ENCODE measurements at places on chromosomes 3 and 15. TPM values are rescaled to one million over a fixed set of nuclear protein-coding genes. Genes with fewer than 3 reads are reported as not detected.
A peak's percentile ranks its signal among the peaks of the same experiment; 100 is the strongest.

ROPN1 gene
- not detected for polyA plus RNA-seq

SLC9A9 gene
- polyA plus RNA-seq: 11.8 TPM

RBP2 gene
- polyA plus RNA-seq: not detected

TM4SF18 gene
- polyA plus RNA-seq: not detected

LSAMP gene
- 2.1 TPM for polyA plus RNA-seq

ATP13A5 gene
- not detected for polyA plus RNA-seq

CCR8 gene
- polyA plus RNA-seq: 8.7 TPM

ERC2 gene
- polyA plus RNA-seq: not detected

TBCCD1 gene
- 15.8 TPM for polyA plus RNA-seq

PRSS50 gene
- not detected for polyA plus RNA-seq

HESX1 gene
- polyA plus RNA-seq: 2.2 TPM

DNA sequence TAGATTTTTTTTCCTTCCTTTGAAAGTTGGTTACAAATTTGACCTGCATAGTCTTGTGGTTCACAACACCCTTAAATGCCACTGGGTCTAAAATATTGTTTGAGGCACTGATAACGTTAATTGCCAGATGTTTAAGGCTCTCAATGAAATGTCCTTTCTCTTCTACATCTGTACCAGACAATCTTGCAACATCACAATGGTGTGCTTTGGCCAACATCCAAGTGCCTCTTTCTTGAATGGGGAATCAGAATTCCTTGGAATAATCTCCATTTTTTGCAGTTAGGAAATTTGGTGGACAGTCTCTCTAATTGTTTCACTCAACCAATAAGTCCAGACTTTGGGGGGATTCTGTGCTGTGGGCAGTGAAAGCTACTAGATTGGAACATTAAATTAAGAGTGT lies 26.0 kb upstream of the PEX5L start:
- no peak overlapping the region for H3K27ac ChIP-seq
- DNase-seq: no peak
- no peaks in the 10 kb centered on the region for H3K36me3 ChIP-seq
- H3K4me3 ChIP-seq: no peak overlapping the region

- no peak for DNase-seq
- H3K27ac ChIP-seq: no peak overlapping the region
- no peaks in the 10 kb centered on the region for H3K27me3 ChIP-seq
- no peaks in the 10 kb centered on the region for H3K4me1 ChIP-seq
- no peaks in the 10 kb centered on the region for H3K36me3 ChIP-seq
These were observed 242.3 kb upstream of the ROBO1 start for GRCh38 chr3:80010021-80010571.

DNA sequence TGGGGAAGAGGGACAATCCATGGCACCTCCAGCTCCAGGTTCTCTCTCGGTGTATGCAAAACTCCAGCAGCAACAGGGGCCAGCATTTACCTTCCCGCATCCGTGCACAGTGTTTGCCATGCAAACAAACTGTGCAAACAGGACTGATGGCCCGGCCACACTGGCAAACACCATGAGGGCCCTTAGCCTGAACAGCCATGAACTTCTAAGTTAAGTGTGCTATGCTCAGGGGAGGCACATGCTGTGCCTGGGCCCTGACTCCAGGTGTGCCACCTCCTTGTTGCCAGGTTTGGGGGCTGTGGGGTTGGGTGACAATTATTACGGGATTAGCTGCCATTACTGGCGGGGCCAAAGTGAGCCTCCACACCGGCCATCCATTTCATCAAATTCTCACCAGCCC lies 57.5 kb downstream of the CACNA2D2 start:
- no peak overlapping the region for H3K27ac ChIP-seq
- no peak overlapping the region for H3K4me3 ChIP-seq
- no peak for DNase-seq
- no peaks in the 10 kb centered on the region for H3K4me1 ChIP-seq

DNA sequence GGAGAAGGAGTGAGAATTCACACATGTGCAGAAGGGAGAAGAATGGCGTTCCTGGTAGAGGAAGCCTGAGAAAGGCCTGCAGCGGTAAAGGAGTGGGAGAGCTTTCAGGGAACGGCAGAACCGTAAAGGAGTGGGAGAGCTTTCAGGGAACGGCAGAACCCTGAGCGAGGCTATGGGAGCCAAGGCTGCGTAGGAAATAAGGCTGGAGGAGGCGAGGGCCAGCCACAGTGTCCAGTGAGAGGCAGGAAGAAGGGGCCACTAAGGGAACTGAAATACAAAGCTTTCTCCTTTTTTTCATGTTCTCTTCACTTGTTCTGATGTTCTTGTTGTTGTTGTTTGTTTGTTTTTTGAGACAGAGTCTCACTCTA lies 41.6 kb downstream of the GOLGA6L10 start:
- no peaks in the 10 kb centered on the region for H3K4me1 ChIP-seq
- 0 out of 2 replicates have a peak, but pooled peaks cover 3% of the 10 kb centered on the region for H3K27me3 ChIP-seq
- no peak for DNase-seq
- no peaks in the 10 kb centered on the region for H3K36me3 ChIP-seq

DNA sequence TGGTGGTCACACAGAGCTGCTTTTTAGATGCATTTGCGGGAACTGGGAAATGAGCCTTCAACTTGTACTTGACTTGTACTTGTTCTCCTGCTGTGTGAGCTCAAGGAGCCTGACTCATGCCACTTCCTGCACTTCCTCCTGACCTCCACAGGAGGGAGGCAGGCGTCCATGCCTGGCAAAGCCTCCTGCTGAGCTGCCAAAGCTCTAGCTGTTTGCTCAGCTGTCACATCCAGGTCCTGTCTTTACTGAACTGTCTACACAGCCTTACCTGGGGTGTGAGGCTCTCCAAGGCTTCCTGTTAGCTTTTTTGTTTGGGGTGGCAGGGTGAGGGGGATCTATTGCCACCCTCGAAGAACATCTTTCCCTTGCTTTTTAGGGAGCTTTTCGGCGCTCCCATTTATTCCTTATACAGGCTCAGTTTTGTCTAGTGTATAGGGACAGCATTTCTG lies 6.4 kb downstream of the THPO start:
- H3K27ac ChIP-seq: no peak overlapping the region
- H3K27me3 ChIP-seq: peaks cover 6% of the 10 kb centered on the region
- peaks cover 2% of the 10 kb centered on the region for H3K36me3 ChIP-seq
- DNase-seq: no peak
- no peaks in the 10 kb centered on the region for H3K4me1 ChIP-seq

DNA sequence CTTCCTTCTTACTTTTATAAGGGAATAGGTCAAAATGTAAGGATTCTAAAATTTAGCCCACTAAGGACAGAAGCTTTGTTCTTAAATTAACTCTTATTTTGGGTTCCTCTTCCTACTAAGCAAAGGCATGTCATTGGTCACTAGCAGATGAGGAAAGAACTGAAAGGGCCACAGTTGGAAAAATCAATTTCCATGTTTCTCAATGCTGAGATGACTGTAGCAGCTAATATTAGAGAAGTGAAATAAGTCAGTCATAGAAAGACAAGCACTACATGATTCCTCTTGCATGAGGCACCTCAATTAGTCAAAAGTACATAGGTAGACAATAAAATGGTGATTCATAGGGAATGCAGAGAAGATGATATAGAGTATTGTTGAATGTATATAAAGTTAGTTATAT lies 353.7 kb downstream of the RSL24D1 start:
- no peak overlapping the region for H3K4me3 ChIP-seq
- no peaks in the 10 kb centered on the region for H3K27me3 ChIP-seq
- no peaks in the 10 kb centered on the region for H3K4me1 ChIP-seq
- H3K27ac ChIP-seq: no peak overlapping the region
- no peak for DNase-seq

DNA sequence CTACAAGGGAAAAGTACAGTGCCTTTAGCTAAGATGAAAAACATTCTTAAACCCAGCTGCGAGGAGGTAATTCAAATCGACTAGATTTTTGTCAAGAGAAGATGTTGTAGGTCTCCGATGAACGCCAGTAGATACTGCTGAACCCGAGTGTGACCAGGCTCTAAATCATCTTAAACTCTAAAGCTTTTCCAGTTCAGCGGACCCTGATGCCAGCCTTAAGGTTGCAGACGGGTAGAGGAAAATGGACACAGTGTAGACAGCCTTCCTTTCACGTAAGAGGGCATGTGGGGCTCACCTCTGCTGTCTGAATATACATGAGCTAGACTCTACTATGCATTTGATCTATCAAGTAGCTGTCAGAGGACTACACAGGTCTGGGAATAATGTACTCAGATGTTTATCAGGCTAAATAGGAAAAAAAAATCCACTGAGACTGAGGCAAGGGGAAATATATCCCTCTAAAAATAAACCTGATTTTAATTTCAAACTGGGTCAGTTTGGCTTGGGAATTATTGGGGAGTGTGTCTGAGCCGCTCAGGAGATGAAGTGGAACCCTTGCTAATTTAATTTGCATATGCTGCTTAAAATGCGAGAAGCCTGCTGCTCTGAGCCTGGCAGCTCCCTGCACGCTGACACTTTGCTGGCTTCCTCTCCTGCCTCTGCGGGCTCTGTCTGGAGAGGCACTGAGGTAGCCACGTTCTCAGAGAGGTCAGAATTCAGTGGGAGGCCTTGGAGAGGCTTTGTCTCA lies 151.9 kb downstream of the CADPS start:
- no peaks in the 10 kb centered on the region for H3K4me1 ChIP-seq
- DNase-seq: no peak
- no peak overlapping the region for H3K27ac ChIP-seq
- no peaks in the 10 kb centered on the region for H3K36me3 ChIP-seq
- H3K27me3 ChIP-seq: no peaks in the 10 kb centered on the region

GRCh38 chr3:126100634-126101301 lies 16.8 kb upstream of the SLC41A3 start:
- H3K4me3 ChIP-seq: no peak overlapping the region
- peak; percentile 19 for DNase-seq
- H3K27ac ChIP-seq: no peak overlapping the region
- H3K36me3 ChIP-seq: no peaks in the 10 kb centered on the region
- H3K27me3 ChIP-seq: peaks cover 2% of the 10 kb centered on the region

GRCh38 chr3:188164248-188164687 lies 10.3 kb downstream of the LPP start:
- no peaks in the 10 kb centered on the region for H3K4me1 ChIP-seq
- no peak overlapping the region for H3K27ac ChIP-seq
- no peak for DNase-seq

- H3K27me3 ChIP-seq: no peaks in the 10 kb centered on the region
- no peak overlapping the region for H3K27ac ChIP-seq
- H3K4me3 ChIP-seq: no peak overlapping the region
- no peak for DNase-seq
- H3K4me1 ChIP-seq: no peaks in the 10 kb centered on the region
- H3K36me3 ChIP-seq: no peaks in the 10 kb centered on the region
These were observed 574.6 kb downstream of the VGLL3 start for GRCh38 chr3:86416334-86416733.

DNA sequence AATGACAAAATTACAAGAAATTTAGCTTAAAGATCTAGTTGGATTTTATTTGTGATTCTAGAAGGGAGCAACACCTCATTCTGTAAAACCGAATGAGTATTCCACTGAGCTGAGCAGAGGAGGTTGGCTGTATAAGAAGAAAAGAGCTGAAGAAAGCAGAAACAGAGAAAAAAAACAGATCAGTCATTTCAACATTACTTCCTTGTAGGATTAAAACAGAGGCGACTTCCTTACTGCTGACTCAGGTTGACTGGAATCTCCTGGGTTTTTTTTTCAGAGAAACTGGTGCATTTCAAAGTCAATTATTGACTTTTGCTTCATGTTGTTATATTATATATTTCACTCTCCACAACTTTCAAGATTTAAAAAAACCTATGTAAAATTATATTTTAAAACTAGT lies 368.1 kb upstream of the UBE2E2 start:
- H3K27ac ChIP-seq: no peak overlapping the region
- no peaks in the 10 kb centered on the region for H3K27me3 ChIP-seq
- no peak overlapping the region for H3K4me3 ChIP-seq
- no peak for DNase-seq

DNA sequence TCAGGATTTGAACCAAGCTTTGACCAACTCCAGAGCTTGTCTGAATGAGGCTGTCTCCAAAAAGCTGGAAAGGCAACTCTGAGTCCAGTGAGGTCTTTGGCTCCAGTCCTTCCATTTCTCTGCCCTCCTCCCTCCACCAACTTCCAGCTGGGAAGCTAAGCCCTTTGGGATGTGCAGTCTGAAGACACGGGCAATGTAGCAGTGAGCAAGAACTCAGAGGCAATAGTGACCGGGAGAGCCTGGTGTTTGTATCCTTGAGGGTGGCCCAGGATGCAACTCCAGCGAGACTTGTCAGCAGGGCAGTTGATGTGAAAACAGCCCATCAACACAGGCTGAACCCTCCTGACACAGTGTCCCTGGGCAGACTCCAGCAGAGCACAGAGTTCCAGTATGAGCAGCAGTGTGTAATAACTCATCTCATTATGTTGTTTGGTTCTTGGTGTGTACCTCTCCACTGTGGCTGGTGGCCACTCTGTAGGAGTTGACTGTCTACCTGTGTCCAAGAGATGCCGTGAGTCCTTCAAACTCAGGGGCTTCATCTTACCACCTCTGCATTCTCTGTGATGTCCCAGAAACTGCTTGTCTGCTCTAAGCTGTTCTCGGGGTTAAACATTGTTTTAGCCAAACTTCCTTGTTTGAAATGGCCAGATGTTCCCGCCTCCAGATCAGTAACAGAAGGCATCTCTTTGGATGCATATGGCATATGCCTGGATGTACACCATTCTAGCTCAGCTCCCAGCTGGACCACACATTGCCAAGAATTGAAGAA lies 6.6 kb downstream of the CDCP1 start:
- no peak for DNase-seq
- H3K36me3 ChIP-seq: no peaks in the 10 kb centered on the region
- H3K4me1 ChIP-seq: no peaks in the 10 kb centered on the region
- no peaks in the 10 kb centered on the region for H3K27me3 ChIP-seq
- no peak overlapping the region for H3K4me3 ChIP-seq

GRCh38 chr3:150844484-150844883 lies 60.8 kb downstream of the MINDY4B start:
- H3K27me3 ChIP-seq: no peaks in the 10 kb centered on the region
- no peaks in the 10 kb centered on the region for H3K4me1 ChIP-seq

DNA sequence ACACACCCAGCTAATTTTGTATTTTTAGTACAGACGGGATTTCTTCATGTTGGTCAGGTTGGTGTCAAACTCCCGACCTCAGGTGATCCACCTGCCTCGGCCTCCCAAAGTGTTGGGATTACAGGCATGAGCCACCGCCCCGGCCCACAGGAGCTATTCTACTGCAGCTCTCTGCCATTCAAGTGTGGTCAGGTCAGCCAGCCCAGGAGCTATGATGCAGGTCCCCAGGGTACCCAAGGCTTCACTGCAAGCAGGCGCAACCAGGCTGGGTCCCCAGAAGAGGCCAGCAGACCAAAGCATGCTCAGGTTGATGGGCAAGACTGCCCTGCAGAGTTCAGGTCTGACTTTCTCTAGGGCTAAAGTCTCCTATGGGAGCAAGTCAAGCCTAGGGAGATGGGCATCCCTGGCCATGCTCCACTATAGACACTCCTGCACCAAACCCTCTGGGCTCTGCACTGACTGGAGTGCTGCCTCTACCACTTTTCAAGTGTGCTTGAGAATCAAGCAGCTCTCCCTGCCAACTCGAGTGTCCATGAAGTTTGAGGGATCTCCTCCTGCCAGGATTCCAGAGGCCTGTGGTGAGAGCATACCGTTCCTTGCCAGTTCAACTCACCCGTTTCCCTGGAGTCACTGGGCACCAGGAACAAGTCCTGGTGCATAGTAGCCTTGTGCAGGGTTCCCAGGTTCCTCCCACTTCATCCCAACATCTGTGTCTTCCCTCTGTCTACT lies 30.9 kb downstream of the MYO9A start:
- no peak overlapping the region for H3K4me3 ChIP-seq
- H3K27me3 ChIP-seq: no peaks in the 10 kb centered on the region
- DNase-seq: no peak
- no peak overlapping the region for H3K27ac ChIP-seq
- no peaks in the 10 kb centered on the region for H3K36me3 ChIP-seq

- peaks cover 28% of the 10 kb centered on the region for H3K4me1 ChIP-seq
- H3K27me3 ChIP-seq: no peaks in the 10 kb centered on the region
- DNase-seq: peak; percentile 89
- H3K4me3 ChIP-seq: no peak overlapping the region
- H3K36me3 ChIP-seq: no peaks in the 10 kb centered on the region
- H3K27ac ChIP-seq: peak overlapping the region; percentile 55
These were observed 23.5 kb upstream of the RAP2B start for GRCh38 chr3:153138276-153139210.
